ENCODE measurements at places on chromosomes 7 and 10.

GRCh38 chr10:133158756-133159610, 1.0 kb upstream of the KNDC1 start:
- no peak for DNase-seq

DNA sequence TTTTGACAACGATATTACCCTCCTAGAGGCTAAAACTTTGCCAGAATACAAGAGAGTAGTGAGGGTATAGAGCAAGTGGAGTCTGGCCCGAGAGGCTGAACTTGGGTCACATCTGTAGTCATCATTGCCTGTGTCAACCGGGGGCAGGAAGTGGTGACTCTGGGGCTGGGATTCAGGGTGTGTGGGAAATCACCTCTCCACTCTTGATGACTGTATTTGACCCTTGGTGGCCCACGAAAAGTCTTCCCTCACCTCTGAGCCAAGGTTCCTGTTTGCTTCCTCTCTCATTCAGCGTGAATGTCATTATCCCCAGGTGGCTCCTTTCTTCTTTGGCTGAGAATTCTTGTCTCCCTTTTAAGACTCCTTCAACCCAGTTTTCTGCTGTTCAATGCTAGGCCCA, 240.4 kb downstream of the ABCA13 start:
- DNase-seq, result no peak

DNA sequence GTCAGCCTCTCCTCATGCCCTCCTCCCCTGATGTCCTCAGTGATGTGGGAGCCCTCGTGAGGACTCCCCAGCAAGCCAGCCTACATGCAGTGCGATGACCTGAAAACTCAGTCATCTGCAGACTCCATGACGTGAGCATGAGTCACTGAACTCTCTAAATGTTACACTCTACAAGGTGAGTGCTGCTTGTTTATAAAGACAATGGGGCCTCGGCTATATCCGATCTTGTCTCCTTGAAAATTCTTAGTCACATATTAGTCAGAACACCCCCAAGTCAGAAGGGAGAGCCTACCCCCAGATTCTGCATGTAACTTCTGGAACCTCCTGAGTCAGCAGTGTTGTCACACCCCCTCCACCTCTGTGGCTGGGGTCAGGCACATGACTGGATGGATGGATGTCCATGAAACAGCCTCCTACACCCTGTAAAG, 673.8 kb downstream of the INHBA start:
- DNase-seq, result no peak

DNA sequence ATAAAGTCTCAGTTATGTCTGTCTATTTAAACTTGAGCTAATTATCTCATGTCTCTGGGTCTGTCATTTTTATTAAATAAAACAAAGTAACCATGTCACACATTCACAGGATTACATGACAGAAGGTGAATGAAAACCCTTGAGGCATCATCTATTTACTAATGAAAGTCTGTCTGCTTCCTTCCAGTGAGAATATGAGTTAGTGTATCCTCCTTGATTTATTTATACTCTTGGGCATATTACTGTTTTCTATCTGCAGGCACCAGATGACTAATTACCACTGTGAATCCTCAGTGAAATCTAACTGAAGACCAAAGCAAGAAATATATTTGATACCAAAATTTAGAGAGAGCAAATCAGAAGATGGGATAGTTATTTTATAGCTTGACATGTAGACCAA, 163.7 kb downstream of the CDC14C start:
- DNase-seq, result no peak
